Mesenchymal stem cell (in vitro differentiated cells and primary cell): ENCODE measurements at places on chromosomes 6 and 20.

- peak; percentile 33 for DNase-seq
These were observed 102.4 kb downstream of the MTHFD1L start for GRCh38 chr6:150967910-150968309.

DNA sequence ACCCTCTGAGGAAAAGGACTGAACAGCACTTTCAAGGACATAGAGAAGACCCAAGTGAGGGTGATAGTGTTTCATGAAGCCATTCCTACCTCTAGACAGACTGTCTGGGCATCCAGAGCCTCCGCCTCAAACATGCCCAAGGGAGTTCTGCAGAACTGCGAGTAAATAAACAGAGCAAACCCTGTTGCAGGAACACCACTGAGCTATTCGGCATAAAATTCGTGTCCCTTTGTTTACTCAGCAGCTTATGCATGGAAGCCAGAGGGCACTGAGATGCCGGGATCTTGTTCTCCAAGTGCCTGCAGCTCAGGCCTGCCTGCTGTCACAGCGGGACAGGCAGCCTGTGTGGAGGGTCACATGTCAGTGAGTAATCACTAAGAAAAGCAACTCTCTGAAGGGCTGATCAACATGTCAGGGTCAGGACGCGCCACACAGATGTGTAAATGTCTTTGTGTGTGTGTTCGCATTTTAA, 164.9 kb upstream of the HEY2 start:
- peak; percentile 77 for DNase-seq

- DNase-seq = no peak
These were observed 130.5 kb downstream of the MRPL14 start for GRCh38 chr6:43996618-43997344.

DNA sequence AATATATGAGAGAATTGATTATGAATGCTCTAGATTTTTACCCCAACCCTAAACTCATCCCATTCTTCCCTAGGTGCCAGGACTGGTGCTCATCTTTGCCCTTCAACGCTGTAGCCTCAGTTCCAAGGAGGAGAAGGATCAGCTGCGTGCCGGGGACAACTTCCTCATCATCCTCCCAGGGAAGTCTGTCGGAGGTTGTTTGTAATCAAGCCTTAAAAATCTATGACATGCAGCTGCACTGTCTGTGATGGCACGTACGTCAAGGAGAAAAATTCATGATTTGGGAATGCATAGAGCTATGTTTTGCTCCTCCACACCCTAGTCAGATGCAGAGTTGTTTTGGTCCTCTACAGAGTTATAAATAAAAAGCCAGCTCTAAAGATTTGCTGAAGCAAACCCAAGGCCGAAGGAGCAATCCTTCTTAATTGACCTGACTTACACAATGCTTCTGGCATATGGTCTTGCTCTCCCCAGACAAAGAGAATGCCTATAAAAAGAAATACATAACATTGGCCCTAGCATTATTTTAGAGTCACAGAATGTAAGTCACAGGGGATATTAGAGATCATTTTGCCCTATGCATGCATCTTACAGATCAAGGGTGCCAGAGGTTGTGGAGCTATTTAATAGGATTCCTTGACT, 244.2 kb downstream of the HIVEP2 start:
- no peak for DNase-seq

DNA sequence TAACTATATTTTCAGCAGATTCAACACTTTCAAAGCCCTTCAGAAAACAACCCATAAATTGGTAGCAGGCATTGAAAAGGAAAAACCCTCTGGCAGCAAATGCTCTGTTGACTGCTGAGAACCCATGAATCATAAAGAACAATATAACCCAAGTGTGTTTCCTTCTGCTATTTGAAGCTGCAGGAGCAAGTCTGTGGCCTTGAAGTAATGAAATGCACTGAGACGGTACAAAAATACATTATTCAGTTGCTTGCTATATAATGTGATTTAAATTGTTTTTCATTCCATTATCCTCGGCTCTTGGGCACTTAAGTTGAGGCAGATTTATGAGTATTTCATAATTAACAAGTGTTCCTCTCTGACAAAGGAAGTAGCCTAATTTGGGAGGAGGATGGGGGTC, 40.6 kb upstream of the SAMD5 start:
- DNase-seq = no peak

- DNase-seq = no peak
These were observed 140.6 kb upstream of the SCGN start for GRCh38 chr6:25511376-25511775.

DNA sequence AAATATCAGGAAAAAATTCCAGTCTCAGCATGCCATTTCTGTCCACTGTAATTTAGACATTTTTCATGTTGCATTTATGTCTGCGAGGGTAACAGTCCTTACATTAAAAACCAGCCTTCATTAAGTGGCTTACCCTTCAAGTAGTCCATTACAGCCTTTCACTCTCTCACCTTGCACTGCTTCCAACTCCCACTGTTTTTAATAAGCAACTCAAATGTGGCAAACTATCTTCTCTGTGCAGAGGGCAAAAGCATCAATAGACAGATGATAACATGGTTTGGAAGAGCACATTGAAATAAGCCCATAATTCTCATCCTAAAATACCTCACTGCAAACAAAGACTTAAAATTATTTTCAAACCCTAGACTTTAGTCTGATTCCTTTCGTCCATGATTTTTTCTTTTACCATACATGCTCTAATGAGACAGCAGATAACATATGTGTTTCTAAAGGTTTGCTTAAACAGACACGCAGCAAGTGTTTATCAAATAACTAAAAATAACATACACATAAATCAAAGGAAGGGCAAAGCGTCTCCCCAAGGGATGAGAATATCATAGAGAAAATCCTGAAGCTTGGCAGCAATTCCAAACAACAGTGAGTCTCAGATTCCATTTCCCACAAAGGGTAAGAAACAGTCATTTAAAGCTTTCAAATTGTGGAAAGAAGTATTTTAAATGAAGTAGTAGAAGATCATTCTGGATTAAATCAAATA, 130.4 kb downstream of the PTPRK start:
- DNase-seq = peak; percentile 21

DNA sequence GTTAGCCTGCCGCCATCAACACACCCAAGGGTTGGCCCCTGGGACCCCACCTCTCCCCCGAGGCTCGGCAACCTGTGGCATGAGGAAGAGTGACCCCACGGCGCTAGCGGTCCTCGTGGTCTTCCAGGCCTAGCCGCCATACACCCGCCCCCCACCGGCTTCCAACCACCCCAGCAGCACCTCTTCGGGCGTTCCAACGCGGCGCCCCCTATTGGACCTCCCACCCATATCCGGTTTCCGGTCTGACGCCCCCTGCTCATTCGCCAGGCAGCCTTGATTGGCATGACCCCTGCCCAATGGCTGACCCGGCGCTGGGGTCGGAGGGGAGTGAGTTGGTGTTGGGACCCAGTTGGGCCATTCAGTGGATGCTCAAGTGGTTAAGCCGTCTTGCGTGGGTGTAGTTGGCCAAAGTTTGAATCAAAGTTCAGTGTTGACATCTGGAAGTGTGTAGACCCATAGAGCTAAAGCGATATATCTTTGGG, at the start of gene GNAS-AS1:
Gene GNAS-AS1, minus strand, starts transcription at position 210 of the 482 bp plus-strand sequence.
- peak; percentile 89 for DNase-seq

DNA sequence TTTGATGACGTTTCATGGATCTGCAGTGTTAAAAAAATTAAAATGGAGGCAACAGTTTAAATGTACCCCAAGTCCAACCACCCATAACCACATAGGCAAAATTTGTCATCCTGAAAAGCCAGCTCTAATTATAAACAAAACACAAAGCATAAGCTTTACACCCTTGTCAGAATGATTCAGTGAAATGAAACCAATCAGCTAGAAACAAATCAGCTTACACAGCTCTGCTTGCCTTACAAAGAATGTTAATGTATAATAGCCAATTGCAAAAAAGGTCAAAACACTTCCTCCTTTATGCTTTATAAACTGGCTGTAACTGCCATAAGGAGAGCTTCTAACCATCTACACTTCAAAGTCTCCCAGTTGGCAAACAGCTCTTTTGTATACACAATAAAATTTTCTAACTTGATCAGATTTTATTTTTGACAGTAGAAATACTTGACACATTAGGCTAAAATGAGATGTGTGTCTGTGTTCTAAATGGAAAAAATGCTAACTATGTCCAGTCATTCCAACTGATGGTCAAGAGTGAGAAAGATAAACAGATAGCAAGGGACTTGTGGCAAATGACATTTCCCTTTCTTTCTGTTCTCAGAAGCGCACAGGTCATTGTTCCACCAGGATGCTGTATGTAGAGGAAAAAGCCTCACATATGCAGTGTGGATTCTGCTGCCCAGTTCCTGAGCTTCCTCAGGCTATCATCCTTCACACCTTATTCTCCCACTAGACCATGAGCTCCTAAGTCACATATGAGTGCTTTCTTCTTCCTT, 344.3 kb upstream of the ID4 start:
- DNase-seq = no peak

DNA sequence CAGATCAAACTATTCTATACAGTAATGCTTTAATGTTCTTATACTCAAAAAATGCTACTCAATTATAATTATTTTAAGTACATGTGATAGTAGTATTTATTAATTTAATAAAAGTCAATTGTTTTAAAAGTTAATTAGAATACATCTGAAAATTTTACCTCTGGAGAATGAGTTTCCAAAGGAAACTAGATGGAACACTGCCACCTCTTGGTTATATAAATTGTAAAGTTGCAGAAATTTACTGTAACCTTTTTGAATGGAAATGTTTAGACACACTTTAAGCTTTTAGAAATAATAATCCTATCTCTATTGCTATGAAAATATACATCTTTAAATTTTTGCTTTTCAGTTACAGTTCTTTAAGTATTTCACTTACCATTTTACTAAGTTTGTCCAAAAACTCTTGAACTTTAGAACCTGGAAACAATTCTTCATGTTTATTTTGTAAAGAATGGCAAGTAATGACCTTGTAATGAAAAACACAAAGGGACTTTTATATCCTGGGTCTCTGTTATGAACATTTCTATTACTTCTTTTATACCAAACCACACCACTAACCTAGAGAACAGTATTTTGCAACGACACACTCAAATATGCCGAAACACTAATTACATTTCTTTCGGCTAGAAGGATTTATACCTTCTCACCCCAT, 10.9 kb upstream of the BMP5 start:
- peak; percentile 33 for DNase-seq
